Muscle of leg (tissue), 16 donors: ENCODE measurements at places on chromosomes 12 and 14. TPM values are rescaled to one million over a fixed set of nuclear protein-coding genes. Genes with fewer than 3 reads are reported as not detected.

Gene CISTR
- not detected for total RNA-seq

Gene FAR2
- 10.2 TPM for total RNA-seq

Gene PPP4R4
- 0.09 TPM for total RNA-seq

Gene NXPH4
- total RNA-seq: 1.2 TPM

Gene PAPLN
- total RNA-seq: 0.58 TPM

Gene OVCH1
- 0.35 TPM for total RNA-seq

Gene GPR135
- 2.3 TPM for total RNA-seq

Gene DNAJC22
- 0.04 TPM for total RNA-seq

Gene COX8C
- not detected for total RNA-seq

Gene DGKA
- 13.3 TPM for total RNA-seq

Gene SPTSSA
- 5.1 TPM for total RNA-seq

Gene FBLN5
- 31.5 TPM for total RNA-seq

Gene TIMM9
- 42.5 TPM for total RNA-seq

Gene CACNB3
- total RNA-seq: 10.6 TPM

Gene BEGAIN
- 2.0 TPM for total RNA-seq

Gene SIX6
- total RNA-seq: not detected

Gene TMCC3
- 16.3 TPM for total RNA-seq

Gene NEMP1
- 14.3 TPM for total RNA-seq

Gene SSPN
- 94.0 TPM for total RNA-seq

Gene RIPK3
- 2.0 TPM for total RNA-seq
